ENCODE measurements at places on chromosomes 2 and 18.

- no peak for DNase-seq
Observed at GRCh38 chr2:64738026-64738425, 84.3 kb upstream of the SERTAD2 start.

- DNase-seq = no peak
Observed at GRCh38 chr2:240295256-240296103, 140.0 kb upstream of the GPC1 start.

DNA sequence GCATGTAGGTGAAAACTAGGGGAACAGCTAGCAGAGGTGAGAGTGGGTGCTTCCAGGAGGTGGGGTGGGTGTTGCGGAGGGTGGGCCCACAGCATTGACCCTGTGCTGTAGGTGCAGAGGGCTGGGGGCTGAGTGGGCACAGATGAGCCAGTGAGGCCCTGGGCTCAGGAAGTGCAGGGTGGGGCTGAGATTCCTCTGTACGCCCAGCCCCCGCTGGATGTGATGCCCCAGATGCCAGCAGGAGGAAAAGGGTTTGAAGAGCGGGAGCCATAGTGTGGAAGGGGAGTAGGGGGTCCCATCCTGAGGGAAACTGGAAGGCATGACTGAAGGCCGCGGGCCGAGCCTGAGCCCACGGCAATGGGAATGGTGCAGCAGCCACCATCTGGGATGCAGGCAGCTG is 14.1 kb upstream of the OTOS start:
- no peak for DNase-seq

DNA sequence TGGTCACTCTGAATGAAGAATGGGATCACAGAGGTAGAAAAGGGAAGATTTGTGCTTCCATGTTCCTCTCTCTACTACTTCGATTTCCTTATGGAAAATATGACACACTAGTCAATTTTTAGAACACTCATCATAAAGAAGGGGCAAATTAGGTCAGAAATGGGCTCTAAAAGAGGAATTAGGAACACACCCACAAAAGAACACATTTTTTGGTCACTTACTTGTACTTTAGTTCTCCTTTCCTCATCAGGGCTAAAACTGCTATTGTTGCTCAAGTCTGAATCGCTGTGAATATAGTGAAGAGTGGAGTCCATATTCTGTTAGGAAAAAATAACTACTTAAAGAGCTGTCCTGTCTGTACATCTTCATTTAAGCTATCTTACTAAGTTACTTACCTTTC is 52.6 kb downstream of the PPP4R1 start:
- no peak for DNase-seq

DNA sequence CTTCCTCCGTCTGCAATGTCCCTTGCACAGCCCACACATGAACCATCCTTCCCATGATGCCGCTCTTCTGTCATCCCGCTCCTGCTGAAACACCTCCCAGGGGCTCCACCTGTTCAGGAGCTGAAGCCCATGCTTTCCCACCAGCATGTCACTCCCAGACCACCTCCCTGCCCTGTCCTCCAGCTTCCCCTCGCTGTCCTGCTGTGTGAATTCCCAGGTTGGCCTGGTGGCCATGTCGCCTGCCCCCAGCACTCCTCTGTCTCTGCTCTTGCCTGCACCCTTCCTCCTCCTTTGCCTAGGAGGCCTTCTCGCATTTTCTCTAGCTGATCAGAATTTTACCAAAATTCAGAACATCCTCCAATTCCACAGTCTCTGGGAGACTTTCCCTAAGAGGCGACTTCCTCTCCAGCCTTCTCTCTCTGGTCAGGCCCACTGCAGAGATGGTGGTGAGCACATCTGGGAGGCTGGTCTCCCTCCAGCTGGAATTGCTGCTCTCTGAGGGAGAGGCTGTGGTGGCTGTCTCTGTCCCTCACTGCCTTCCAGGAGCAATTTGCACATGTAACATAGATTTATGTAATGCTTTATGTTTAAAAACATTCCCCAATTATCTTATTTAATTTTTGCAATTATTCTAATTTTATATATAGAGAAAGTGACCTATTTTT is 8.9 kb upstream of the IL1RL2 start:
- no peak for DNase-seq

DNA sequence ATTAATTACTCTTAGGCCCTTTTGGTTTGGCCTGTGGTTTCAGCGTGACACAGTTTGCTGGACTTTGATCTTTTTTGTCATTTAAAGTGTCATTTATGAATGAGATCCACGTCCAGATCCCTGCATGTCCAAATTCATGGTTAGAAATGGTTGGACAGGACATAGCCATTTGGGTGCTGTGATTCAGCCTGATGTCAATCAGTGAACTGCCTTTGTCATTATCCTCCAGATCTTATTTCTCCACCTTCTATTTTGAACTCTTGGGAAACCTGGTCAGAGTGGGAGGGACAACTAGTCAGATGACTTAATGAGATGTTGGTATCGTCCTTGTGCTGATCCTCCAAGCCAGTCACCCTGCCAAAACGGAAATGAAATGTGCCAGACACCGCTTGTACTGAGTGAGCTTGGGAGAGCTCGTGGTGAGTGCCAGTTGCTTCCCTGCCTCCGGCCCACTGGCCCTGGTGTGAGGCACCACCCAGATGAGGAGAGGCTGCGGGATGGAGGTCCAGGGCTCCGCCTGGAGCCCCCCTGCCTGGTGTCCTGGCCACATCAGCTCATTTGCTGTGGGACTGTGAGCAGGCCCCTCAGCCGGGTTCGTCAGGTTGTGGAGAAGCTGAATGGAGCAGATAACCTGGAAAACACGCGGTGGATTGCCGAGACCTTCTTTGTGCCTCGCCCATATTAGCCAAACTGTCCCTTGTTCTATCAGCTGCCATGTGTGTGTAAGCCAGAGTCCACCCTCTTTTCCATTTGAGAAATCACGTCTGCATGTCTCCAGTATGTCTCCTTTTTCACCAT is 70.1 kb downstream of the DGKD start:
- DNase-seq = no peak

GRCh38 chr2:66805016-66805865 is 370.3 kb downstream of the MEIS1 start:
- DNase-seq = no peak

DNA sequence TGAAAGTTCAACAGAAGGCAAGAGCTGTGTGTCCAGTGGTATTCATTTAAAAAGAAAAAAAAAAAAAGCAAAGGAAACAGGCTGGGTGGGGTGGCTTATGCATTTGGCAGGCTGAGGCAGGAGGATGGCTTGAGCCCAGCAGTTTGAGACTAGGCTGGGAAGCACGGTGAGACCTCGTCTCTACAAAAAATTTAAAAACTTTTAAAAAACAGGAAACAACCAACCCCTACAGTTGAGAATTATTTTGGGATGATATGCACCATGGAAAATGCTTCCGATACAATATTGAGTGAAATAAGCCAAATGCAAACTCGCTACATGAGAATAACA is 31.2 kb downstream of the PTPN18 start:
- DNase-seq = no peak

- DNase-seq = no peak
Observed at GRCh38 chr2:44358503-44358902, 2.8 kb downstream of the PREPL start.

DNA sequence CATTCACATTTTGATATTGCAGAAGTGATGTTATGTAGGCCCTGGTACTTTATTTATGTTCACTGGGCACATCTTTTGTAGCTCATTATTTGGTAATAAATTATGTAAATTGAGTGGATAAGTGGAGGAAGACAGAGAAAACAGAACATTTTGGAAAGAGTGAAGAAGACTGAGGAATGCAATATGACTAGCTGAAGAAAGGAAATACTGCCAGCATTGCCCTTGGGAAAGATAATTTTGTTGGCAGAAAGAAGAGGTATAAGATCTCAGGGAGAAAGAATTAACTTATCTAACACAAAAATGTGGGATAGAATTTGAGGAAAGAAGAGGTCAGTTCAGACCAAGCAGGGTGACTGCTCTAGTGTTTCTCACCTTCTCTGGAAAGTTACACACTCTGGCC is 118.8 kb downstream of the TTC27 start:
- DNase-seq = no peak

GRCh38 chr2:203988500-203989260 is 52.1 kb downstream of the ICOS start:
- DNase-seq = no peak

- DNase-seq = no peak
Observed at GRCh38 chr2:12554224-12555011, 162.3 kb upstream of the TRIB2 start.

DNA sequence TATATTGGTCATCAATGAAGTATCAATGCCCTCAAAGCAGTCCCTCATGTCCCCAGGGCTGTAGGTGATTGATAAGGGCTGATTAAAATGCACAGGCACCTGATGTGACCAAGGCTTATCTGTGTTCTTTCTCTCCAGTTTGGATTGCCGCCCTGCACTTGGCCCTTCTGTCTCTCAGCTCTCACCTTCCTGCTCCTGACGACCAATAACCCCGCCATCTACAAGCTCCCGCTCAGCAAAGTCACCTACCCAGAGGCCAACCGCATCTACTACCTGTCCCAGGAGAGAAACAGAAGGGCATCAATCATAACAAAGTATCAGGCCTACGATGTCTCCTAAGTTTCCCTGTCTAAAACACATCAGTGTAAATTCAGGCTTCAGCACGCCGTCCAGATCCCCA is 41.8 kb upstream of the SLC14A1 start:
- no peak for DNase-seq

DNA sequence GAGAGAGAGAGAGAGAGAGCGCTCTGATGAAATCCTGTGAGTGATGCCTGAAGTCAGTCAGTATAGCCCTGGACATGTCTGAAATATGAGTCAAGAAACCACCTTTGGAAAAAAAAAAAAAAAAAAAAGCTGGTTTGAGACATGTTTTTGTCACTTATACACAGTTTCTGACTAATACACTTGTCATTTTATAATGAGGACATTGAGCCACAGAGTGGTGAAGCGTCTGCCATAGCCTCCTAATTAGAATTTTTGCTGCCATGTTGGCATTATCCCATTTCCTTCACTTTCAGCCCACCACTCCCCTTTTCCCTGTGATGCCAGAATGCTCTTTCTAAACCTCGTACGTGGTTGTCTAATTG is 15.7 kb upstream of the MYO3B start:
- DNase-seq = no peak

DNA sequence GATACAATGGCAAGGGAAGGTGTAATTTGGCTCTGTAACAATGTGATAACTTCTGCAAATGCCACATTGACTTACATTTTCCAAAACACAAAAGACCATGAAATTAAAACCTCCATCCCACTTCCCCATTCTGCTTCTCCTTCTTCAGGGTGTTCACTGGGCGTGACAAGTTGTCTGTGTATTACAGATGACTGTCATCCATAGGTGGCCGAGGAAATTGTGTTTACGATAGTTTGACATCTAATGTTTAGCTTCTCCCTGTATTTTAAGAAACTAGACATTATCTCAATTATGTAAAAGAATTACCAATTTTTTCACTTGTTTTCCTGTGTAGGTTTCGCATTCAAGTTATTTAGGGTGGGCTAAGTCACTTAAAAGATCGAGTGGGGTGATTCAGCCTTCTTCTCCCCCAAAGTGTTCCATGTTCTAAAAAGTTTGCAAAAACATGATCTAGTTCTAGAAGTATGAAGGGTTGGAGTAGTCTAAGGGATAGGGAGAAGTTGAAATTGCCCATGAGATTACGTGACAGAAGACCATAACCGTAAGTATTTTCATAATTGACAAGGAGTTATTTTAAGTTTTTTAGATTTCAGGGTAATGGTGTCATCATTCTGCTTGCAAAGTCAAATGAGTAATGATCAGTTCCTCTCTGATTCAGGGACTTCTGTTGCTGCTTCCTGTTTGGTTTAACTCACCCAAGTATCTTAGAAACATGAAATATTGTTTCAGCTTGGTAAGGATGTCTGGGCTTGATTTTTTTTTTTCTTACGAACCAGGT is 25.2 kb upstream of the CYTIP start:
- DNase-seq = no peak

- DNase-seq = no peak
Observed at GRCh38 chr2:127578411-127578810, 42.9 kb downstream of the MYO7B start.

DNA sequence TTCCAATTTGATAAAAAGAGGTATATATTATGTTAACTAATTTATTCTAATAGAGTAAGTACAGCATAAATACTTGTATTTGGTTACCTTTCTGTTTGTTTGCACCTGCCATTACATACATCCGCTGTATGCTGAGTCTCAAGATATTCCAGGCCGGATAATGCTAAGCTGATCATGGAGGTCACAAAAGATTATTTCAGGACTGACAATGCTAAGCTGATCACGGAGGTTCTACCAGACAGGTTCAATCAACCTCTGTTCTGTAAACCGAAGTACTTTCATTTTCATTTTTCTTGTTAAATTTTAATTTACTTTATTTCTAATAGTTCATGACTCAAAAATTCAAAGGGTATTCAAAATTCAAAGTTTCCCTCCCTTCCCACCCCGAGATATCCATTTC is 31.1 kb downstream of the PNO1 start:
- no peak for DNase-seq

GRCh38 chr18:8938817-8939216 is 163.7 kb upstream of the NDUFV2 start:
- DNase-seq = no peak

- DNase-seq = no peak
Observed at GRCh38 chr18:75216212-75216910, 5.8 kb downstream of the TSHZ1 start.

DNA sequence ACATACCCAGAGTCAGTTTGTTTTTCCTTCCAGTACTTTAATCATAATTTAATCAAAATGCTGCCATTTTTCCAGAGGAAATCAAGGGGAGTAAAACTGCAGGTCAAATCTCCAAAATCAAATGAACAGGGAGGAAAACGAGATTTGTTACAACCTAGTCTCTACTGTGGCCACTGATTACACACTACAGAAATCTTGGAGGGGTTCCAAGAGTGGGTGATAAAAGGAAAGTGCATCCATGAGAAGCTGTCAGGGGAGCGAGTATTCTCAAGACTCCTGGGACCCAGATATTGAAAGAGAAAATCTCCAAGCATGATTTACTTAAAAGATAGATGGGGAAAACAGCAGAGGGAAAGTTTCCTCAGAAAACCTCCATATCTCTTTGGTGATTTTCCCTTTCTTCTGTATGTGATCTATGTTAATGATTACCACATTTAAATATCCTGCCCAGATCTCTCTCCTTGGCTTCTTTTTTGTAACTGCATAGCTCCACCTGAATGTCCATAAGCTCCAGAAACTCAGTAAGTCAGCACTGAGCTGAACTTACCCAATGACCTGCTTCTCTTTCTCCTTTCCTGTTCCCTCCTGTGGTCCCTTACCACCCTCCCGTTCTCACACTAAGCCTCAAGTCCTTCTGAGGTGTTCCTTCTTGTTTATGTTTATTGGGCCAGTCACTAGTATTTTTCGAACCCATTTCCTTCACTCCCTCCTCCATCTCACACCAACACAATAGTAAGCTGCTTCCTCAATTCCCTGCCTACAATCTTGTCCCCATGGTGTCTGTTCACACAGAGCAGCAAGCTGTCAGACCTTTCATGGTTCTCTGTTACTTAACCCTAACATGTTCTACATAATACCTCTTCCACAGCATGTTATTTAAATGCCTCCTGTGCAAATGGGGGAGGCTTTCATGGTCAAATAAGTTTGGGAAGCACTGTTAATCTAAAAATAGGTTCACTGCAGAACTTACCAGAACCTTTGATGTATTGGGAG is 73.9 kb upstream of the TWSG1 start:
- peak; percentile 4 for DNase-seq

DNA sequence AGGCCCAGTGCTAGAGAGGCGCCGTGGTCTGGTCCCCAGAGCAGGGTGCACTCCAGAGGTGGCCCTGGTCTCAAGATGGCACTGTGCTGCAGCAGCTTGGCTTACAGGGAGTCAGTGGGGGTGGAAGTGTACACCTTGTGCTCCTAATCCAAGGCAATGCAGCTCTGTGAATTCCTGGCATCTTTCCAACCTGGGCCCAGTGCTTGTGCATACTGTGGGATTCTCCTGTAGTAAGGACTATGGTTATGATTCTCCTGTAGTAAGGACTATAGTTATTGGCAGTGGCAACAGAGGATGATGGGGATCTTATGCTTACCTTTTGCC is 616.7 kb upstream of the REG3G start:
- DNase-seq = peak; percentile 11
